ENCODE measurements at places on chromosomes 7 and 10. TPM values are rescaled to one million over a fixed set of nuclear protein-coding genes. Genes with fewer than 3 reads are reported as not detected.

DNA sequence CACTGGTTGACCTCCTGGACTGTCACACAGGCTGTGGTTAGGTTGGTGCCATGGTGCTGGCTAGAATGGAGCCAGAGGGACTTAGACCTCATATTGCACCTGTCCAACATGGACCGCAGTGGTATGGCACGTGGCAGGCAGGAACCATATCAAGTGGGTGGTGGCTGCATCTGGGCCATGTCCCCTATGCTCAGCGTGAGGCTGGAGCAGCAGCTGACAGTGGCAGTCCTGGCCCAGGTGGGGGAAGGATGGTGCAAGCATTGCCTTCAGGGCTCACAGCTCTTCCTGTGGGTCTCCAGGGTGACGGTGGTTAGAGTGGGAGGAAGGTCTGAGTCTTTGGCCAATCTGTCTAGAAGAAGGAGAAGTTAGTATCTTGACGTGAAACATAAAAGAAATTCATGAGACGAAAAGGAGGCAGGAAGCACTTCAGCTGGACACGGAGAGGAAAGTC is 54.5 kb upstream of the PFKFB3 start:
- no peak for DNase-seq

DNA sequence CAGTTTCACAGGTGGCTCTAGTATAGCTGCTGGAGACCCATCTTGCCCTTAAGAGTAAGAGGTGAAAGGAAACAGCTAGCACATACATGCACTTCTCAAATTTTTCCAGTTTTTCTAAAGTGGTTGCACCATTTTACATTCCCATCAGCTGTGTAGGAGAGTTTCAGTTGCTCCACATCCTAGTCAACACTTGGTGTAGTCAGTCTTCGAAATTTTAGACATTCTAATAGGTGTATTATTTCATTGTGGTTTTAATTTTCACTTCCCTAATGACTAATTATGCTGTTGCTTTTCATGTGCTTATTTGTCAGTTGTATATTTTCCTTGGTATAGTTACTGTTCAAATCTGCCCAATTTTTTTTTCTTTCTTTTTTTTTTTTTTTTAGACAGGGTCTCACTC is 9.5 kb upstream of the HACD1 start:
- no peak for DNase-seq

DNA sequence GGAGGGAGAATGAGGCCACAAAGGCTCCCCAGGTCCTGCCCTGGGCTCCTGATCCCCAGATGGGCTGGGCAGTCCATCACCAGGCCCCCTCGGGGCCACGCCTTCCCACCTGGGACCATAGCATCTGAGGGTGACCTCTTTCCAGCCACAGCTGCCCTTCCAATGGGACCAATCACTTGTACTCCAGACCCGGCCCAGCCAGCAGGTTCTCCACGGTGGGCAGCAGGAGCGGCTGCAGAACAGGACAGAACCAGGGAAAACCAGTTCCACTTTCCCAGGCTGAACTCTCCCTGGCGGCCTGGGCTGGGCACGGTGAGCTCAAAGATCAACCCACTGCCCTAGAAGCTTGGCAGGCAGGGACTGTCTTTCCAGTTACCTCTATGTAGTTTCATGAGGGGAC is 257.6 kb downstream of the MAD1L1 start:
- no peak for DNase-seq

Gene ABCB4
- not detected for total RNA-seq

Gene SPDYE11
- total RNA-seq, result not detected

Gene ASB10
- not detected for total RNA-seq

Gene BMPER
- not detected for total RNA-seq
